Panc1 (cell line): ENCODE measurements at places on chromosomes 6 and 20. TPM values are rescaled to one million over a fixed set of nuclear protein-coding genes. Genes with fewer than 3 reads are reported as not detected.

BMP6 gene
- 13.6 TPM for total RNA-seq

GRCh38 chr6:26216359-26216885 is 129.2 kb downstream of the HFE start:
- peak; percentile 99 for DNase-seq

GPLD1 gene
- total RNA-seq = 0.98 TPM

FRK gene
- 2.5 TPM for total RNA-seq

DNA sequence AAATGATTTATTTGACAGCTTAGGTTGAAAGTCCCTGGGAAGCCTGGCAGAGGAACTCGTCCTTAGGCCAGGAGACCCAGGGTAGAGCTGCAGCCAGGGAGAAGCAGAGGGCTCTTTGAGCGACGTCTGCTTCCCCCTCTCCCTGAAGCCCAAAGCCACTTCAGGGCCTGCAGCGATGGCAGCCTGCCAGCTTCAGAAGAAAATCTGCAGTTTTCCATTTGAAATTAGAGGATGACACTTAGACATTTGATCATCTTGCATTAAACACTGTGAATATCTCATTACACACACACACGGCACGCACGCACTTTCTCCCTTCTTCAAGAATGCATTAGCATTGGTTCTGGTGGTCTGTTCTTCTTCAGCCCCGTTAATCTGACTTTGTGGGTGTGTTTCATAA is 96.5 kb downstream of the PLEKHG1 start:
- DNase-seq = no peak

GRCh38 chr6:52499026-52499425 is 77.8 kb downstream of the TRAM2 start:
- DNase-seq = no peak

- DNase-seq = no peak
These were observed 30.8 kb upstream of the PREP start for GRCh38 chr6:105433723-105434122.

DNA sequence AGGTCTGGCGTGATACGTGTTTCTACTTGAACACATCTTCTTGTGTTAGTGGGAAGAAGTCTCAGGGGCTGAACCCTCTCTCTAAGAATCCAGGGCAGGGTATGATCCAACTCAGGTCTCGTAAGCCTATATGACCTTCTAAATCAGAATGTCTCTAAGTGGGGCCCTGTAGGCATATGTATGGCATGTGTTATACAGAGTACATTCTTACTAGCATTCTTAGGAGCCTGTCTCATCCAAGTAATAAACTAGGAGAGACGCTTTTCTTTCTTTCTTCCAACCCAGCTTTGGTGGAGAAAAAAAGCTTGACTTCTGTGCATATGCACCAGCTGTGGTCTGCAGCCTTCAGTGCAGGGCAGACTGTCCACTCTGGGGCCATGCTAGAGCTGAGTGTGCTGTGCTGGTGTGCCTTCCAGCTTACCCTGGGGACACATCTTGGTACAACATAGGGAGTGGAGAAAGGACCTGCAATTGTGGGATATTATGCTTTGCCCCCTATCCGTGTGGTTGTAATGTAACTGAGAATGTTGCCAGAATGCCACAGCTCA is 47.3 kb downstream of the L3MBTL3 start:
- DNase-seq = no peak

SIGLEC1 gene
- total RNA-seq = 0.03 TPM

FAM209B gene
- not detected for total RNA-seq

- DNase-seq = no peak
These were observed 11.2 kb downstream of the GNAS-AS1 start for GRCh38 chr20:58839474-58839874.

SALL4 gene
- total RNA-seq = 1.6 TPM

SLC25A27 gene
- total RNA-seq = 0.77 TPM

- no peak for DNase-seq
These were observed 17.4 kb upstream of the AVP start for GRCh38 chr20:3101737-3102574.

BEND3 gene
- total RNA-seq = 9.9 TPM

TREM1 gene
- not detected for total RNA-seq

TMEM244 gene
- not detected for total RNA-seq

- no peak for DNase-seq
These were observed 11.9 kb downstream of the DPPA5 start for GRCh38 chr6:73342174-73342573.

POM121L2 gene
- total RNA-seq = not detected

DNA sequence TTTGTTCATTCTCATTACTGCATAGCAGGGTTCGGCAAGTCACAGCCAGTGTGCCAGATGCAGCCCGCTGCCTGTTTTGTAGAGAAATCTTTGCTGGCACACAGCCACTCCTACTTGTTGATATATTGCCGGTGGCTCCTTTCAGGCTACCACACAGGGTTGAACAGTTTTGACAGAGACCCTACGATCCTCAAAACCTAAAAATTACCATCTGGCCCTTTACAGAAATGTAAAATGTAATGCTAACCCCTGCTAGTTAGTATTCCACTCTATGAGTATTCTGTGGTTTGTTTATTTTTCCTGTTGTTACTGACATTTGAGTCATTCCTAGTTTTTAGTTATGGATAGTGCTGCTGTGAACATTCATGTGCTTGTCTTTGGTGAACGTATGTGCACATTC is 11.5 kb downstream of the DHX35 start:
- no peak for DNase-seq

TPBG gene
- 84.1 TPM for total RNA-seq

- no peak for DNase-seq
These were observed 92.1 kb downstream of the RNF217 start for GRCh38 chr6:125054331-125054730.

RHAG gene
- 0.23 TPM for total RNA-seq

DNA sequence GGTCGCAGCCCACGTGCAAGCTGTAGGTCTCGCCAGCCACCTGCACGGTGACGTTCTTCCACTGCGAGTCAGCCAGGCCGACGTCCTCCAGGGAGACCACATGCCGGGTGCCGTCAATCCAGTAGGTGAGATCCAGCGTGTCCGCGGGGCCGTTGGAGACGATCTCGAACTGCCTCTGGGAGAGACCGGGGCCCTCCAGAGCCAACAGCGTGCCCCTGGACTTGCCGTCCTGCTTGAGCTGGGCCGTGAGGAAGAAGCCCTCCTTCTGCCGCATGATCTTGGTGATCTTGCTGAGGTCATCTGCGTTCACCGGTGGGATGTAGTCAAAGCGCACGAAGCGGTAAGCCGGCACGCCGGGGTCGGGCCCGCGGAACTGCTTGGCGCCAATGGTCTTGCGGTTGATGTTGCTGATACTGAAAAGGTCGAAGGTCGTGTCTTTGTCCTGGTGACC is 5.1 kb downstream of the THBS2 start:
- DNase-seq = no peak

GRCh38 chr6:148212366-148212765 is 130.3 kb upstream of the SASH1 start:
- DNase-seq = no peak

ADGB gene
- total RNA-seq = not detected

C6orf141 gene
- 0.15 TPM for total RNA-seq

GRCh38 chr6:28269492-28269891 is 2.5 kb downstream of the ZSCAN26 start:
- DNase-seq = peak; percentile 56

FERMT1 gene
- 0.95 TPM for total RNA-seq

DNA sequence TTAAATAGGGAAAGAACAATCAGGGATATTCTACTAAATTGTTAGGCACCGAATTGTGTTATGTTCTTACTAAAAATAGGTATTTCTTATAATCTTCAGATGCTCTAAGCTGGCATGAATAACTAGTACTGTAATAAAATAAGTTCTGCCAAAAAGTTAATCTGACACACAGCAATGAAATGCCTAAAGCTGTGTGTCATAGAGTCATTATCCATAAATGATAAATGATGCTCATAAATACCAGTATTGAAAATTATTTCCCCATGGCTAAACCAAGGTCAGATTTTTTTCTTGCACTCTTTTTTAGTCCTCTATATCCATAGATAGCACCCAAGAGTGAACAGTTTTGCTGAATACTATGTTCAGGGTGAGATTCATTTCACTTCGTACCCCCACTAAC is 11.7 kb upstream of the PRIM2 start:
- no peak for DNase-seq

DNA sequence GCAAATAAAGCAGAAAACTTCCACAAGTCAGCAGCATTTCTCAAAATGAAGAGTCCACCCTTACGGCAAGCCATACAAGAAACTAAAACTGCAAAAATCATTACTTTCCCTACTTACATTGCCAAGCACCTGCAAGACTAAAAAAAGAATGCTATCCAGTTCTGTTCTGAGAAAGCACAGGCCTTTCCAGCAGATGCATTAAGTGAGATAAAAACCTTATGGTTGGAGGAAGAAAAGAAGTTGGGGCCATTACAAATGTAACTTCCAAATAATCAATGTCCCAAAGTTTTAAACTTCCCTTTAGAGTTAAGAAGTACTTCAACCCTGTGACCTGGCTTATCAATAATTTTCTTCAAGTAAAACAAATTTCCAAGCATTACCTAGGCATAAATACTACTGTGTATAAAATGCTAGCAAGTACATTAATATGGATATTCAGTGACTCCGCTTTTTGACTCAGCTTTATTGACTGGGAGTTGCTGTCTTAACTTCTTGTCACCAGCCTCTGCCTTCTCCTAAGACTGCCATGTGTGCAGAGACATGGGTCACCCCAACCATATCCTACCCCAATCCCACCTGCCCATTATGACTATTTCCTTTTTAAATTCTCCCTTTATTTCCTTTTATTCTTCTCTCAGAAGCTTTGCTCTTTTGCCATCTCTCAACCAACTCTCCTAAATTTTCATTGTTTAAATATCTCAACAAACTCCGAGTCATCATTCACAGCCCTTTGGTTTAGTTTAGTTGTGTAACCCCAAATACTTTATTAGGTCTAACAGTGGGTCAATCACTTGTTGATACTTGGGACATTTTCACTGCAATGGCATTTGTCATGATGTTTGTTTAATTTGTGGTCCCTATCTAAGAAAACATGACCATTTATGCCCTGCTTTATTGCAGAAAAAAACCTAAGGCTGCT is 49.7 kb downstream of the SLC22A23 start:
- DNase-seq = no peak

GRCh38 chr6:23441808-23442461 is 684.1 kb upstream of the NRSN1 start:
- DNase-seq = no peak

GRCh38 chr6:12417191-12417590 is 127.0 kb downstream of the EDN1 start:
- no peak for DNase-seq

GRCh38 chr6:136092897-136093296 is 157.2 kb downstream of the MTFR2 start:
- no peak for DNase-seq

- DNase-seq = no peak
These were observed 8.6 kb downstream of the ZNF292 start for GRCh38 chr6:87164004-87164403.

GRCh38 chr20:47027042-47027441 is 132.4 kb downstream of the EYA2 start:
- no peak for DNase-seq
